ENCODE measurements at places on chromosomes 4 and X.

DNA sequence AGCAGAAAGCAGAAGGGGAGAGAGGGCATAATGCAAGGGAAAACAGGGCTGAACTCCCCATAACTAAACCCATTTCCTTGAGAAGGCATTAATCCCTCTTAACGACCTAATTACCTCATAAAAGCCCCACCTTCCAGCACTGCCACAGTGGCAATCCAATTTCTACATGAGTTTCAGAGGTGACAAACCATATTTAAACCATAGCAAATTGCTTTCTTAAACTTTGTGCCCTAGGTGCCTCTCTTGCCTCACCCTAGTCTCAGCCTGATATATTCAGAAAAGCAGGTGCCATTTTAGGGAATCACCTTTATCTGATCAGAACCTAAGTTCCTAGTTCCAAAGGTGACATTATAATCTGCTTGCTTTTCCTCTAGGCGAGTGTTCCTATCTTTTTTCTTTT is 48.9 kb downstream of the SLC34A2 start:
- DNase-seq = no peak

DNA sequence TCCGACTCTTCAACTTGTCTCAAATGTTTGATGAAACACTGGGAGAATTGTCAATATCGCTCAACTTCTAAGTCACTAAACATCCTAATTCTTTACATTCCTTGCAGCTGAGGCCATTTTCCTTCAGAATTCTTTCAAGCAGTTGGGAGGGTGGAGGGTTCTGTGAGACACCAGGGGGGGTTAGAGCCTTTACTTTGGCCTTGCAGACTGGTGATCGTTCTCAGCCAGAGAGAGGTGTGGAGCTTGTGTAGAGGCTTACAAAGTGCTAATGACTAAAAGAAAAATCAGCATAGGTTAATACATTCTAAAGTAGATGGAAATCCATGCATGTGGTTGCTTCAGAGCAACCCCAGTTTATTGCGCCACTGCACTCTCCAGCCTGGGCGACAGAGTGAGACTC is 21.3 kb upstream of the SOX3 start:
- no peak for DNase-seq

DNA sequence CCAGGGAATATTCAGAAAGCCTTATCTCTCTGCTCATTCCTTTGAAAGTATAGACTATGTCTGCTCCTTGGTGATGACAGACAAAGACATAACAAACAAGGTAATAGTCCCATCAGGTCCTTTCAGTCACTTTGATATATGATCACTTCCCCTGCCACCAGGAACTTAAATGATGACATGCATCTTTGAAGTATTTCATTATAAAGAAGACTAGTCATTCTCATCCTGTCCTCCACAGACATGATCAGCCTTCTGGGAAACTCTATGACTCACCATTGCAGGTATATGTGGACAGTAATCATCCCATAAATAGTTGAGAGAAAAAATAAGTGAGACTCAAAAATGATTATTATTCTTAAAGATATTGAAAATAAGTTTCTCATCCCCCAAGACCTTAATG is 117.5 kb upstream of the VCX2 start:
- DNase-seq = no peak

DNA sequence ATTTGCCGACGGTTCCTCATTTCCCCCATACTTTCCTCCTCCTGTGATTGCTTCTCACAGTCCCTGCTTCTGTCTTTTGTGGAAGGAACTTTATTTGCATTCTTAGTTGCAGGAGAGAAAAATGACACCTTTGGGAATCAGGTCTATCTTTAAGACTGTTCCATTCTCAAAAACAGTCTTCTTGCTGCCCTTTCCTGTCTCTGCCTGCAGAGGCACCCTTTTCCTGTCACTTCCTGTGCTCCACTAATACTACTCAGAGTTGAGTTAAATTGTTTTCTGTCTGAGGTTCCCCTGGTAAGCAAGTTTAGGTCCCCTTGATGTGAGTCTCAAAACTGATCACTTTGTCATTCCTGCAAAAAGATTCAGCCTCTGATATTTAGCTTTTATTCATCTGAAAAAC is 208.8 kb upstream of the CLNK start:
- DNase-seq = no peak

- DNase-seq = no peak
These were observed 446.3 kb upstream of the GNPDA2 start for GRCh38 chr4:45172636-45173035.

DNA sequence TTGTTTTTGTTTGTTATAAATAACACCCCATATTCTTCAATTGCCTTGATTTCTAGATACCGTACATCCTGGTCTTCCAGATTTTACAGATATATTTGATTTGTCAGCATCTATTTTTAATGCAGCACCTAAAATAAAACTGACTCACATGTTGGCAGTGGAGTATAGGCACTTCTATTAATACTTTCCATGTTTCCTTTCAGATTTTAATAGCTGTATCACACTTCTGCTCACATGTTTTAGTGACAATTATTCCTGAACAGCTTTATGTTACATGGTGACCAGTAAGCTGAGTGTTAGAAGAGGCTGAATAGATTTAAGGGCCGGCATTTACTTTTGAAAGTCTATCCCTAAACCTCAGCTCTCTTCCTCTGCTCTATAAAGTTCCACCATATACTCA is 46.1 kb downstream of the C4orf46 start:
- DNase-seq = no peak

GRCh38 chrX:48688531-48689150 is 5.0 kb downstream of the WAS start:
- no peak for DNase-seq

GRCh38 chrX:151227627-151228026 is 51.2 kb downstream of the GPR50 start:
- no peak for DNase-seq

DNA sequence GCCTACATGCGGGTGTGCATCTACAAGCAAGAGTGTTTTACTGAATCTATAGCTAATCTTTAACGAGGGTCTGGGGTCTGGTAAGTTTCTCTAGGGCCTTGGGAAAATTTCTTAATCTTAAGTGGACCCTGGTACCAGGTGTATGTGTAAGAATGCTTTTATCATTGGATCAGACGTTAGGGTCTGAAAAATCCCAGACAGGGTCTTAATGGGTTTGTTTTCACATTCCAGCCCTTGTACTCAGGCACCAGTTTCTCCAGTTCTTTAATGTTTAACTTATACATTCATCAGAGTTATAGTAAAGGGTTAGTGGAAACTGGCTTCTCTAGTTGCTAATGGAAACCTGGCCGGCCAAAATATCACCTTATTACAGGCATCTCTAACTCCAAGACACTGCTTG is 11.6 kb downstream of the MAGEB16 start:
- DNase-seq = no peak
